ENCODE measurements at places on chromosomes 2 and 18.

GRCh38 chr18:56003720-56004088 is 415.7 kb upstream of the TCF4 start:
- DNase-seq, result no peak

- no peak for DNase-seq
Measured at GRCh38 chr2:60336442-60337141, 216.9 kb downstream of the BCL11A start.

DNA sequence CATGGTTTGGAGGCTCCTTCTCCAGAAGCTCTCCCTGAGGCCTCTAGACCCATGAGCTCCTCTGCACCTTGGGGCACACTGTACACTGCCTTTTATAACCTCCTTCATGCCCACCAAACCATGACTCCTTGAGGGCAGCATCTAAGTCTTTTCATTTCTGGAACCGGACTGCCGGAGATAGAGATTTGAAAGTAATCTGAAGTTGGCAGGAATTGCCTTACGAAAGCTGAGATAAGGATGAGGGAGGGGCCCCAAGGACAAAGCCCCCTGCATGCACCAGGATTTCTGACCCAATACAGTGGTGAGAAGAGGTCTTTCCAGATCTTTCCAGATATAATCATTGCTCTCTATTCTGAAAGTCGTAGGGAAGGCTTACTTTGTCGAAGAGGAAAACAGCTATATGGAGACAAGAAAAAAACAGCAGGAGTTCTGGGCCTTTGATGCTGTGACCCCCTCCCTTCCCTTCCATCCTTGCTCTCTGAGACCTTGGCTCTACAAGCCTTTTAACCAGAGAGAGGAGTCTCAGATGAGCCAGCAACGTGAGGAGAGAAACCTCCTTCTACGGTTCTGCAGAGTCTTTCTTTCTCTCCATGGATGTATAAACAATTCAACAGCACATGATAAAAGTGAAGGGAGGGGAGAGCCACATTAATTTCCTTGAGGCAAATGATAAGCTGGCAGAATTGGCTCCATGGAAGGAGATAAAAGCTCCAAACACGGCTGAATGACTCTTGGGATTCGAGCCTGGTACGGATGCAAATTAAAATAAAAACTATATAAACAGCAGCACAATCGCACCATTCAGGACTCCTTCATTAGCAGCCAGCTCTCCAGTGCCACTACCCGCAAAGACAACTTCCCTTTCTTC is 88.0 kb upstream of the RTN4 start:
- DNase-seq, result no peak

DNA sequence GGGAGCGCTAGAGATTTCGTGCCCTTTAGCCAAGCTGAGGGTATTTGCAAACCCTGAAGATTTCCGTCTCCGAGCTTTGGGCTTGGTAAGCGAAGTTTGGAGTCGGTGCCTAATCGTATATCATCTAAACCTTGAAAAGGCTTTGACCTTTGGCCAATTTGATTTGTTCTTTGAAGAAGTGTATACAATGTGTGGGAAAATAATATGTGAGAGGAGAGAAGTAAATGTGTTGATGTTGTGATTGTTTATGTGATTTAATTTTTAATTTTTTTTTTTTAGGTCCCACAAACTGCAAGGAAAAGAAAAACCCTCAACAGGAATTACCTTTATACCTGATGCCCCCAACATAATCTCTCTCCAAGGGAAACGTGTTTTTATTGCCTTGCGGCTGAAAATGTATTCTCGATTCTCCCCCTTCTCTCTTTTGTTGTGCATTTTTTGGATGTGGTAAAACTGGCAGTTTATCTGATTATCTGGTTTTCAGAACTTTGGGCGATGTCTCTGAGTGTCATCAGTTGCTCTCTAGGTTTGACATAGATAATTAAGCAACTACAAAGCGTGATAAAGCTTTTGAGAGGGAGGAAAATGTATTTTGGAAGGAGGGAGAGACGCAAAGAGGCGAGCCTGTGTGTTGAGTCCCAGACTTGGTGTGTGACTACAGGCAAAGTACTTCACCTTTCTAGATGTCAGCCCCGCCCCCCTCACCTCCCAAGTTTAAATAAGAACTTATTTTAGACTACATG is 912 bp upstream of the FBXO11 start:
- peak; percentile 15 for DNase-seq

- no peak for DNase-seq
Measured at GRCh38 chr2:150376553-150377335, 110.7 kb downstream of the RND3 start.

GRCh38 chr18:55219059-55219458 is 259.8 kb upstream of the CCDC68 start:
- DNase-seq, result no peak

GRCh38 chr2:172588931-172589330 is 33.0 kb downstream of the PDK1 start:
- no peak for DNase-seq

- peak; percentile 9 for DNase-seq
Measured at GRCh38 chr2:110755491-110756078, 23.2 kb downstream of the ACOXL start.

DNA sequence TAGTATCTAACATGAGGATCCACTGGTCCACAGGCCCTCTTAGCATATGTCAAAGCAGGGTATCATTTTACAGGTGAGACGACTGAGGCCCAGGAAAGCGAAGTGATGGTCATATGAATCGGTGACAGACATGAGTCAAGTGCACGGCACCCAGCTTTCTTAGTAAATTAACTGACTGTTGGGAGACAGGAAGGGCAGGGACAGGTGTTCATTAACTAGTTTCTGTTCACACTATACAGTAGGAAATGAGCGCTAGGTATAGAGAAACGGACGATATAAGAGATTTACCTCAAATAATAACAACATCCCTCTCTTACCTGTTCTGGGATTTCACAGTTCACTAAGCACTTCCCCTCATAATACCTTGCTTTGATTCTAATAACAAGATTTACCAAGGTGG is 1.7 kb upstream of the SMARCAL1 start:
- no peak for DNase-seq

- no peak for DNase-seq
Measured at GRCh38 chr2:29394311-29394980, 279.2 kb downstream of the CLIP4 start.

DNA sequence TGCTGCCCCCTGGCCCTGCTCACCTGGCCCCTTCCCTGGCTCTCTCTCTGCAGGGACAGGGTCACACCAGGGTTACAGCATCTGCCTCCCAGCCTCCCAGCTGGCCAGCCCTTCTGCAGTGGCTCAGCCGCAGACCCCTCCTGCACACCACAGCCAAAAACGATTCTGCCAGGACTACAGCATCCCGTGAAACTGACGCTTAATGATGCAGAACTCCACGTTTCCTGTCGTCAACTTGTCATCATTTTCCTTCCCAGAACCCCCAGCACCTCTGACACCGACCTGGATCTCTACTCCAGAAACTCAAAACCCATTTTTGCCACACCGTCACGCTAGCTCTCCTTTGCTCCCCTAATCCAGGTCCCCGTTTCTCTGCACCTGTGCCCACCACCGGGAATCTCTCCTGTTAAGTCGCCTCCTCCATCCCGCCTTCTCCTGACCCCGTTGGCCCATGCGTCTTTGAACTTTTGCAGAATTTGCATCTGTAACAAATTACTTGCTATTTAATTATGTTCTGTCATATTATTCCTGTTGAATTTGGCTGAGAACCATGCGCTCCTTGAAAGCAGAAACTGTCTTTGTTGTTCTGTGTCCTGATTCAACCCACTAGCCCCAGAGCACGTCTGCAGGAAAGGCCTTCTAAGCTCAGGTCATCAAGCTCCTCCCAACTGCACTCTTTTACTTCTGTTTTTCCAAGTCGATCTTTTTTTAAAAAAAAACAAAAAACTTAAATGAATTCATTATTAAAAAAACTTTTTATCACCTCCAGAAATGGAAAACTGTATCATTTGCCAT is 173.2 kb upstream of the COPS8 start:
- no peak for DNase-seq

- no peak for DNase-seq
Measured at GRCh38 chr2:203823173-203823572, 44.4 kb upstream of the CTLA4 start.

- DNase-seq, result no peak
Measured at GRCh38 chr18:48079885-48080284, 149.4 kb upstream of the SMAD2 start.

- DNase-seq, result no peak
Measured at GRCh38 chr2:230166557-230167170, 53.1 kb downstream of the SP110 start.

DNA sequence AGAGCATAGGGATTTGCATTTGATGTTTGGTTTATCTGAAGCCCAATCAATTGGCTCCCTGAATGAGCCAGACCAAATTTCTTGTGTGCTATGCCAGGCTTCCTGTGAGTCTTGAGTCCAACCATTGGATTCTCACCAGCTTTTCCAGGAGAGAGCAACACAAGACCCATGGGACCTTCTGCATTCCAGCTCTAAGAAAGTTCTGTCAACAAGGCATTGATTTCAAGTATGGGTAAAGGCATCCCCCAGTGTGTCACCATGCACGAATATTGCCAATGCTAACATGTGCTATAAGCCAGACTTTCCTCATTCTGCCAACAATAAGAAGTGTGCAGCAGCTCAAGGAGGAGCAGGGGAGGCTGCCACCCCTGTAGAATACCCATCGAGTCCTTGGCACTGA is 266.6 kb downstream of the ETAA1 start:
- DNase-seq, result no peak

- no peak for DNase-seq
Measured at GRCh38 chr2:27889774-27890145, 427 bp downstream of the RBKS start.

DNA sequence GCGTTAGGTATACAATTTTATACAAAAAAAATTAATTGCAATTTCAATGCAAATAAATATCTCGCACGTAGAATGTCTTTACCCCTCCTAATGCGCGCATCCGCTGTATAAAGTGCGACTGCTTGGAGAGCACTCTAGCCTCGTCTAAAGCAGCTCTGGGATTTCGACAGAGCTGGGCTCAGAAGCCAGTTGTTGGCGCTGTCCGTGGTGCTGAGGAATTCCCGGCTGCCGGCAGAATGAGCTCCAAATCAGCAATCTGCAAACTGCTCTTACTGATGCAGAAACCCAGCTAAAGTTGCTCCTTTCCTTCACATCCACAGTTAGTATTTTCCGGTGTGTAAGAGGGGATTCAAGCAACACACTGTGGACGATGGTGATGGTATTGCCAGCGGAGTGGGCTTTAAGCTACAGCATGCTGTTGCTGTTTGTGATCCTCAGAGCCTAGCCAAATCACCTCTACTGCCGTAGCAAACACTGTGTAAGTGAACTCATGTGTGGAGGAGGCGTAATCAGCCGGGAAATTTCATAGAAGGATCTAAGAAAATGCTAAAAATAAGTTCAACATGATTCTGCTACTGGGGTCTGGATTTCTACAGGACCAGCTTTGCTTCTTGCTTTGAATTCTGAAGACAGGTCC is at the start of gene VWC2L:
Gene VWC2L, plus strand, starts transcription at position 137 of the 637 bp plus-strand sequence. CDS start 3,140 bp downstream, outside the sequence.
- DNase-seq, result peak; percentile 87

DNA sequence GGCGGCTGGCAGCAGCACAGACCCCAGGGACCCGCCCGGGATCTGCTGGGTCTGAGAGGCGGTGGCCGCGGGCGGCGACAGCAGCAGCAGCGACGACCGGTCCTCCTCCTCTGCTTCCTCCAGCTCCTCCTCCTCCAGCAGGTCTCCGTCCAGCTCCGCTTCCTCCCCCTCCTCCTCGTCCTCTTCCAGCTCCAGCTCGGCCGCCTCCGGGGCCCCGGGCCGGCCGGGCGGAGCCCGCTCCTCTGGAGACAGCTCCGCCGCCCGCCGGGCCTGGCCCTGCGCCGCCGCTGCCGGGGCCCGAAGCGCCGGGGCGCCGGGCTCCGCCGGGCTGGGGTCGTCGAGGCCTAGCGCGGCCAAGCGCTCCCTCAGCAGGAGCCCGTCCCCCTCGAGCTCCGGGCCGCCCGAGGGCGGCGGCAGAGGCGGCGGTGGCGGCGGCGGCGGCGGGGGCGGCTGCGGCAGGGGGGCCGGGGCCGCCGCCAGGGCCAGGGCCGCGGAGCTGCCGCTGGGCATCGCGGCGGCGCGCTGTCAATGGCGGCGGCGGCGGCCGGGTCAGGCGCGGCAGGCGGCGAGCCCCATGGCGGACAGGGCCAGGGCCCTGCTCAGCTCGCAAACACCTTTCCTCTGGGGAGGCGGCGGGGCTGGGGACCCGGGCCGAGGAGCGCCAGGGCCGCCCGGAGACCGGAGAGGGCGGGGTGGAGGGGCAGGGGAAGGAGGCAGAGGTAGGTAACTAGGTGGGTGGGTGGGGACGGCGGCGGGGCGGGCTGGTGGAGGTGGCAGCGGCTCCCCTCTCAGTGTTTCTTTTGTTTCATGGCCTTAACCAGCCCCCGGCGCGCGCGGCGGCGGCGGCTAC is 445 bp downstream of the MEX3C start:
- peak; percentile 66 for DNase-seq

GRCh38 chr2:27636766-27637165 is 7.9 kb downstream of the GPN1 start:
- no peak for DNase-seq

- no peak for DNase-seq
Measured at GRCh38 chr2:11872247-11872947, 126.0 kb downstream of the LPIN1 start.

DNA sequence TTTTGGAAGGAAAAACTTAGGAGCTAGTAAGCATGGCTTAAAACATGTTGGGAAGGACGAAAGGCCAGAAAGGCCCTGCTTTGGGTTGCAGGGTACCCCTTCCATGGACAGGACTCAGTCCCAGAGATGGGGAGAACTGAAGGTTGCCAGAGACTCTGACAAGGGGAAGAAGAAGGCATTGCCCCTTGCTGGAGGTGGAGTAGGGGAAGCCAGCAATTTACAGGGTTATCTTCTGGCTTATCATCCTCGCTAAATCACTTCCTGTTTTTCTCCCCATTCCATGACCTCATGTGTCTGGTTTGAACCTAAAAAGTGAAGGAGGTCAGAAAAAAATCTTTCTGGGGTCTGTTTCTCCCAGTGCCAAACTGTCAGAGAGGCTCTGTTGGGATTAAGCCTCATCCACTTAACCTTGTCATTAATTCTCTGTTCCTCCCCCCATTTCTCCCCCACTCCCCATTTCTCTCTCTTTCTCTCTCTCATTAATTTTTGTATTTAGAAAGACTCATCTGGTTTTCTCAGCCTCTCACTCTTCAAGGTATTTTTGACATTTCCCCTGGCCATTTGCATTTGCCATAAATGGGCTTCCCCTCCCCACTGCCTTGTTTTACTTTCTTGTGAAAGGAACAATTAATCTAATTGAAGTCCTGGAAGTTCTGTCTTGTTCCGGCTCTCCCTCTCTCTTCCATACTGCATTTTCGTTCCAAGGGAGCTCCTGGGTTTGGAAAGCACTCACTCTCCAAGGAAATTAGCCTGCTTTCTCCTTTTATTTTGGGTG is 17.4 kb downstream of the NRP2 start:
- no peak for DNase-seq

DNA sequence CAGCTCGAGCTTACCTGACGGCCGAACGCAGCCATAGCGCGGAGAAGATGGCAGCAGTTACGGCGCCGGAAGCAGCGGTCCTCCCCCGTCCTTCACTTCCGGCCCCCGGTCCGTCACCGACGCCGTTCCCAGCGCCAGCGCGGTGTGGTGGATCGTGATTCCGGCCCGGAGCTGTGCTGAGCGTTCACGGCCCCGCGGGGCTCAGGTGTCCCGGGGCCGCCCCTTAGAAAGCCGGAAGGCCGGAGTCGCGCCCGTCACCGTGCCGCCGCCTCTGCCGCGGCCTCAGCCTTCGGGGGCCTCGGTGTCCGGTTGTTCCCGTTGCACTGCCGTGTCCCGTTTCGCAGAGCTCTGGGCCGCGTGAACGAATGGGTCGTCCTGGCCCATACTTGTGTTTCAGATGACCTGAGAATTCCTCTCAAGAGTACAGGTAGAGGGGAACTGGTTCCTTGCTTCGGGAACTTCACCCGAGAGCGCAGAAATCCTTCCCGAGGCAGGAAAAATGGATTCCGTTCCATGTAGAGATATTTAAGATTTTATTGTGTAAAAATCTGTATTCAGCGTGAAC is at the start of gene MTERF4:
Gene MTERF4, minus strand, starts transcription at position 49 of the 565 bp plus-strand sequence. Its CDS starts 14 bp downstream, at position 35.
- peak; percentile 86 for DNase-seq

GRCh38 chr2:114543236-114543766 is 100.9 kb downstream of the DPP10 start:
- DNase-seq, result peak; percentile 76
